Aorta (tissue), 5 donors: ENCODE measurements at places on chromosomes 11 and 22. TPM values are rescaled to one million over a fixed set of nuclear protein-coding genes. Genes with fewer than 3 reads are reported as not detected.

DNA sequence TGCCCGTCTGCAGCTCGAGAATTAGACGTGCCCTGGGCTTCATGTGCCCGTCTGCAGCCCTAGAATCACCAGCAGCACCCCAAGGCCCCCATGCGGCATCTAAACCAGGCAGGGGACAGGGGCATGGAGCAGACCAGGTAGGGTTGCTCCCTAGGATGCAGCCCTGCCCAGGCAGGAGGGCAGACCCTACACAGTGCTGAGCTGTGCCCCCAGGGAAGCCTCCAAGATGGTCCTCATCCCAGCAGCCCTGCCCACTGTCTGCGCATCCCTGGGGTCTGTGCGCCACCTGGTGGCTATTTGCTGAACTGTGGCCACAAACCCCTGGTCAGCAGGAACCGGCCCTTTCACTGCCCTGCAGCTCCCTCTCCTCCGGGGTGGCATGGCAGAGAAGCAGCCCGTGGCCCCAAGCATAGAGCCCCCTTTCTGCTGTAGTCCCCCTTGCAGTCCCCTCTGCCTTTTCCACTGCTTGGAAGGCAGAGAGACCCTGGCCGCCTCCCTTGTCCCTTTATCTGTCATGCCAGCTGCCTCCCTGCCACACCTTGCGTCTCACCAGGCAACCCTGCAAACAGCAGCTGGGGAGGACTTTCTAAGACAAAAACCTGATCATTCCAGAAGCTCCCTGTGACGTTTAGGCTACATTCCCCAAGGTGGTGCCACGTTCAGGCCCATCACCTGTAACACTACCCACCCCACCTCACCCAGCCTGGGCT is 86.6 kb downstream of the KCNQ1 start:
- peak; percentile 82 for DNase-seq

GRCh38 chr11:87440076-87440770 is 402.5 kb downstream of the TMEM135 start:
- no peak for DNase-seq

- no peak for DNase-seq
Observed at GRCh38 chr11:7444091-7444981, 41.0 kb upstream of the OLFML1 start.

DNA sequence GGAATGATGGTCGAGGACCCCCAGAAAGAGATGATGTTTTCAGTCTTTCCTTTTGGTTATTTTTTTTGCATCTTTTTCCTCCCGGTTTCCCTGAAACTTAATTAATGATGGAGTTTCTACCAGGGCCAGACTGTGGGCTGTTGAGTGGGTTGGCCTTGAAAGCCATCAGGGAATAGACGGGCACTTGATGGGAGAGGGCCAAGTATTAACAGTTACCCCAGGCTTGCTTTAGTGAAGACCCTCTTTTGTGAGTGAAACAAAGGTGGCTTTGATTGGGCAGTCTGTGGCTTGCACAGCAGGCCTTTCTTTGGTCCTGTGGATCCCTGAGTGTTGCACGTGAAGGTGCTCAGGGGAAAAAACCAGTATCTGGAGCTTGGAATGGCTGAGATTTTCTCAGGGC is 56.9 kb downstream of the AMOTL1 start:
- no peak for DNase-seq

GRCh38 chr22:39173050-39173706 is 20.7 kb upstream of the CBX7 start:
- no peak for DNase-seq

DNA sequence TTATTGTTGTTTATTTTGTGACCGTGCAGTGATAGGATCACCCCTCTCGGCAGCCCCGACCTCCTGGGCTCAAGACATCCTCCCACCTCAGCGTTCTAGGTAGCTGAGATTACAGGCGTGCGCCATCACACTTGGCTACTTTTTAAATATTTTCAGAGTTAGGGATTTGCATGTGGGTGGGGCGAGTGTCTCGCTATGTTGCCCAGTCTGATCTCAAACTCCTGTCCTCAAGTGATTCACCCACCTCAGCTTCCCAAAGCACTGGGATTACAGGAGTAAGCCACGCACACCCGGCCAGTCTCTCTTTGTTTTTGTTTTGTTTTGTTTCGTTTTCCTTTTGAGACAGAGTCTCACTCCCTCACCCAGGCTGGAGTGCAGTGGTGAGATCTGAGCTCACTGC is 1.2 kb upstream of the INTS5 start:
- no peak for DNase-seq

DNA sequence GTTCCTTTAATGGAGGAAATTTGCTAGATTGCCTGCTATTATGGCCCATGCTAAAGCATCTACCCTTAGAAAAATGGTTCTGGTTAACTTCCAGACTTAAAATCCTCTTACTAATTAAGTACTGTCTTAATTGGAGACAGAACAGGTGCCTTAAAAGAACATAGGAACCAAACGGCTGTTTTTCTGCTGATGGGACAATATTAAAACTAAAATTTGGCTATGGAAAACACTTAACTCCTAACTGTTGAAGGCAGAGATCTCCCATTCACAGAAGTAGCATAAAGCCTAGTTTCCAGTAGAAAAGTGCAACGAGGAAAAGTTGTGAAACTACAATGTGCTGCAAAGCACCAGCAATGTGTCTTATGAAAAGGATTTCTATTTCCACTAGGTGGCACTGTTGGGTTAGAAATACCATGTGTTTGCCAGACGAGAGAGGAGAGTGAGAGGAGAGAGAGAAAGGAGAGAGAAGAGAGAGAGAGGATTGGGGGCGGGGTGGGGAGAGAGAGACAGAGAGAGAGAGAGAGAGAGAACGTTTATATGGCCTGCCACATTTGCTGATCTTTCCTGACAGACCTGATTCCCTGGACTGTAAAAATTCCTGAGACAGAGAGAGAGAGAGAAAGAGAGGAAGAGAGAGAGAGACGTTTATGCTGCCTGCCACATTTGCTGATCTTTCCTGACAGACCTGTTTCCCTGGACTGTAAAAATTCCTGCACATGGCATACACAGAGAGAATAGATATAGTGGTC is 51.5 kb downstream of the FAM181B start:
- DNase-seq, result no peak

DNA sequence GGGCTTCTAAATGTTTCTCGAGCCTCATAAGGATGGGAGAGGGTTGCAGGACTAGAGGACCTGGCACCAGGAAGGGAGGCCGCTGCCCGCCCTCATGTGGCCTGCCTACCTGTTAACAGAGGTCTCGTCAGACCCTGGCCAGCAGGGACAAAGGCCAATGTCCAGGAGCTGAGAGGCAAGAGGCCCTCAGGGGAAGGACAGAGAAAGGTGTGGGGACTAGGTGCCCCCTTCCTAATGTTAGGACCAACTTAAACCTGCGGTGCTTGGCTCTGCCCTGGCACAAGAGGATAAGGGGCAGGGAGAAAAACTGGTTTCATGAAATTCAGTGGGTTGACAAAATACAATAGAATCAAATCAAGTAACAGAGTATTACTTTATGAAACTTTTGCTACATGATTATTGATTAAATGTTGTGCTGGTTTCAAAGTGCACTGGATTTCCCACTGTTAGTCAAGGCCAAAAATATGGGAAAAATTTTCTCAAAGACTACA is 20.0 kb upstream of the SYT12 start:
- DNase-seq, result no peak

GRCh38 chr11:85530634-85531033 is 96.5 kb downstream of the DLG2 start:
- no peak for DNase-seq

GRCh38 chr11:37390576-37391083 is 792.6 kb upstream of the RAG2 start:
- no peak for DNase-seq

GRCh38 chr11:85961930-85962363 is 106.8 kb downstream of the CCDC83 start:
- no peak for DNase-seq

GRCh38 chr22:38461057-38461413 is 6.0 kb upstream of the KCNJ4 start:
- DNase-seq, result no peak

GRCh38 chr11:42972741-42973140 is 339.1 kb upstream of the API5 start:
- no peak for DNase-seq

DNA sequence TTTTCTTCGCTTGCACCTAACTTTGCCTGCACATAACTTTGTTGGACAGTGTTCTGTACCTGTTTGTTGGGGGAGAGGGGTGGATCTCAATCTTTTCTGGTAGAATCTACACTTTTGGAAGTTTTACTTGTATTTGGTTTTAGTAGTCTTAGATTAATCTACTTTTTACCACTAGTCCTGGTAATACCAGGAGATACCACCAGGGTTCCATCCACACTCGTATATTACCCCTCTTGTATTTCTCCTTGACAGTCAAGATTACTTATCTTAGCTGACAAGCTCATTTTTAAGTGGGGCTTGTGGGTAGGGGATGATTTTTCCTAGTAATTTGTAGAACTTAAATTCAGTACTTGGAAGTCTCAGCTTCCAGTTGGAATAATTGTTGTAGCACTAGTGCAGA is 37.3 kb upstream of the TECTA start:
- no peak for DNase-seq

DNA sequence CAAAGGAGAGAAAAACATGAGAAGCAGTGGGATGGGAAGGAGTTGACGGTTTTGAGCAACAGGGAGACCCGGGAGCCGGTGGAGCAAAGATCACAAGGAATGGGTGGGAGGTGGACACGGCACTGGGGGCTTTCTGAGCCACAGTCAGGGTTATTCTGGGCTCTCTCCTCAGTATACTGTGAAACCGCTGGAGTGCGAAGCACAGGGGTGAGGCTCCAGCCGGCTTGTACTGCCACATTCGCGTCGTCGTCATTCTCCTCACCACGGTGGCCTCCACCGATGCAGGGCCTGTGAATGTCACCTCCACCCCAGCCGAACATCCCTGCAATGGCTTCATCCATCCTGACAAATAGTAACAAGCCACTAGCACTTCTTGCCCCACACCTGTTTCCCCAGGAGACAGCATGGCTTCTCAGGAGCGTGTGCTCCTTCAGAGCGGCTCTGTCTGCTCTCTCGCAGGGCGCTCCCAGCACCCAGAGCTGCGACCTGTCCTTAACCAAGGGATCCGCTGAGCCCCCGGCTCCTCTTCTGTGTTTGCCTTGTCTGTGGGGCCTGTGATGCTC is 1165.3 kb downstream of the TBC1D22A start:
- DNase-seq, result no peak

DNA sequence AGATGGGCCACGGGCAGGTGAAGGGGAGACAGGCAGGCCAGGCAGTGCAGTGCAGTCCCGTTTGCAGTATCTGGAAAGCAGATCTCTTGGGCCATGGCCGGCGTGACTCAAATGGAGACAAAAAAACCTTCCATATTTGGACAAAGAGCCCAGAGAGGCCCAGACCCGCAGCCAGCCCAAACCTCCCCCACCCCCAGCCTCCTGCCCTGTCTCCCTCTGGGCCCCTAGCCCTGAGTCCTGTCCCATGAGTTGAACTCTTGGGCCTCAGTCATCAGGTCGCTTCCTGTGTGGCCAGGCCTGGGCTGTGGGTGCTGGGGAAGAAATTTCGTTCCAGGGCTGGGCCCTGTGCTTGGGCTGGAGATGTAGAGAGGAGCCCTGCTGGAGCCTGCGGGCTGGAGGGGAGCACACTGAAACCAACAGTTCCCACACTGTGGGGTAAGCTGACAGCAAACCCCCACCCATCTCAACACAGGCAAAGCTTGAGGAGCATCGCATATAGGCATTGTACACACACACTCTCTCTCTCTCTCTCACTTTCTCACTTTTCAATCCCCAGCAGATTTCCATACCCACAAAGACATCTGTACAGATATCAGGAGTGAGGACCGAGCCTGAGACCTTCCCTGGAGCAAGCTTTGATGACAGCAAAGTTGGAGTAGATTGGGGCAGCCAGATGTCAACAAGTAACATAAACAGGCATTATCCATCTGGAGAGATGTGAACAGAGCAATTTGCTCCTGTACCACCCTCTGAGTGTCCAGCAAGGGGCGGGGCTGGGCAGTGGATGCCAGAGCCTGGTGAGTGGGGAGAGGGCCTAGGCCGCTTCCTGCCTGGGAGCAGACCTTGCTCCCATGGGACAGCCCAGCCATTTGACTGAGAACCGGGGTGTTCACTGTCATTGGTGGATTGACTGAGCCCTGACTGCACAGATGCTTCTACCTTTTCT is 17.2 kb downstream of the ARHGEF17 start:
- DNase-seq, result peak; percentile 93

- DNase-seq, result no peak
Observed at GRCh38 chr11:95346265-95346664, 115.3 kb upstream of the SESN3 start.

- no peak for DNase-seq
Observed at GRCh38 chr11:43532041-43532440, 148.5 kb upstream of the HSD17B12 start.

DNA sequence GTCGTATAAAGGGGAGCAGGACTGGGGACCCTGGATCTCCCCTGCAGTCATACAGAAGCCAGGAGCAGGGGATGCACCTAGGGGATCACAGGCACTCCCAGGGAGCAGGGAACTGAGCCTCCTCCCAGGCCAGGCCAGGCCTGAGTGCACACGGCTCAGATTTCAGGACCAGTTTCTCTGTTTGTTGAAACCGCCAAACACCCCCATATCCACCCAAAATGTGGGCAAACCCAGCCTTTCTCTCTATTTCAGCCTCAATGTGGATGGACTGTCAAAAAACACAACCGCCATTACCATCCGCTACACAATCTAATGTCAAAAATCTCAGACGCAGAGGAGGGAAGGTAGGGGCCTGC is 17.5 kb downstream of the MN1 start:
- no peak for DNase-seq

- DNase-seq, result no peak
Observed at GRCh38 chr22:37451218-37451617, 23.9 kb upstream of the ELFN2 start.

- no peak for DNase-seq
Observed at GRCh38 chr11:71165771-71166170, 86.6 kb downstream of the SHANK2 start.

GRCh38 chr22:19055801-19056200 is 66.4 kb downstream of the DGCR2 start:
- peak; percentile 59 for DNase-seq

GRCh38 chr22:46335201-46336118 is at the start of gene TRMU:
Gene TRMU (plus strand): TSS chr22:46335714. CDS start chr22:46335765, 51 bp downstream.
- peak; percentile 95 for DNase-seq

DNA sequence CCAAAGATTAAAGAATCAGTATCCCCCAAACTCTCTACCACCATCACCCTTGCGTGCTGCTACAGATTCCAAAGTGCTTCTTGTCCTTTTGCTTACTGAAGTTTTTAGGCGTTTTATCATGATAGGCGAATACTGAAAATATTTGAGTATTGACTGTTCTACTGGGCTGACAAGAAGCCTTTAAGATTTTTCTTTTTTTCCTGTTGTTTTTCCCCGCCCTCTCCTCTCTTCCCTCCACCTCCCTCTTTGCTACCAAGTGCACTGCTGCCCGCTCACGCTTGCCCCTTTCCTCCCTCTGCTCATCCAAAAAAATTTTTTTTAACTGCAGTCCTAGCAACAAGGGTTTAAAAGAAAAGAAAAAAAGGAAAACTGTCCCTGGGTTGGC is 679 bp downstream of the SPCS2 start:
- no peak for DNase-seq

- no peak for DNase-seq
Observed at GRCh38 chr22:42388130-42388797, 43.9 kb downstream of the NFAM1 start.

Gene OVCH2
- total RNA-seq, result not detected

Gene THOC5
- 60.6 TPM for total RNA-seq

Gene VPS11
- 24.9 TPM for total RNA-seq

Gene APOL4
- total RNA-seq, result 7.0 TPM

Gene MYO18B
- total RNA-seq, result 31.6 TPM

Gene CD6
- total RNA-seq, result 1.6 TPM

Gene MS4A12
- total RNA-seq, result not detected

Gene TSSK2
- total RNA-seq, result not detected

Gene ARFGAP3
- total RNA-seq, result 60.5 TPM
